ENCODE measurements at places on chromosomes 5 and 9.

- DNase-seq = no peak
These were observed 12.8 kb downstream of the BTNL9 start for GRCh38 chr5:181052672-181053487.

GRCh38 chr9:135926402-135927194 is 19.3 kb upstream of the CAMSAP1 start:
- peak; percentile 33 for DNase-seq

DNA sequence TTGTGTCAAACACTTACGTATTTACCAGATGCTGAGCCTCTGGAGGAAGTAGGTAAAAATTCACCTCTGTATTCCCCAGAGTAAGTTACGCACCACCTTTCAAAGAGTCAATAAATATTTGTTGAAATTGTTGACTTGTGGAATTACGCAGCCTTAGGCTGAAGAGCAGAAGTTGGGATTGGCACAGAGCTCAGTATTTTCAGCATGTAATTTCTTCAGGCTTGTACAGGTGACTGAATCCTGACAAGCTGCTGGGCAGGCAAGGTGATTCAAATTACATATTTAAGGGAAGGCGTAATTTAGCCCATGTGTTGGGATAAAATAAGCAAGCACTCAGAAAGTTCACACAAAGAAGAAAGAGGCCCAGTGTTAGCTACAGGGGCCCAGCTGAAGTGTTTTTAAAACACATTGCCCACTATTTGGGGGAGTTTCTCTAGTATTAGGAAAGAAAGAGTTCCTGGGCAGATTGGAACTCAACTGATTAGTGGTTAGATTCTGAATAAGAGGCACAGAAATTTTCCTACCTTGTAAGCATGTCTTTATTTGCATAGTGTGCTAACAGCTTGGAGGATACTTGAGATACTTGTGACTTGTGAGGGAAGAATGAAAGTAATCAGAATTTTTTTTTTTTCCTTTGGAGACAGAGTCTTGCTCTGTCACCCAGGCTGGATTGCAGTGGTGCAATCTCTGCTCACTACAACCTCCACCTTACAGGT is 165.3 kb upstream of the FBXL7 start:
- no peak for DNase-seq

DNA sequence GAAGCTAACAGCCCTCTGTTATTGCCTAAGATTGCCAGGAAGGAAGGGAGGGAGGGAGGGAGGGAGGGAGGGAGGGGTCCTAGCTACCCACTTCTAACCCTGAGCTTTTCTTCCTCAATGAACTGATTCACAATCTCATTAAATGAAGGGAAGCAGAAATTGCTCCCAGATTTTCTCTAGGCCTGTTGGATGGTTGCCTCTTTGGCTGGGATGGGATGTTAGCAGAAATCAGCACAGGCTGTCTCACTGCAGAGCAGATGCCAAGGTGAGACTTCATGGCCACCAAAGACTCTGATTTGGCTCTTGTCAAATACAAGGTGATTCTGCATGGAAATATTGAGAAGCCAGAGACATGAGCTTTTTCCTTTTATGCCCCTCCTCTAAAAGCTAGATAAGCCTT is 578.6 kb downstream of the ACTL7B start:
- no peak for DNase-seq

- DNase-seq = no peak
These were observed 5.8 kb upstream of the NKD2 start for GRCh38 chr5:1002836-1003235.

DNA sequence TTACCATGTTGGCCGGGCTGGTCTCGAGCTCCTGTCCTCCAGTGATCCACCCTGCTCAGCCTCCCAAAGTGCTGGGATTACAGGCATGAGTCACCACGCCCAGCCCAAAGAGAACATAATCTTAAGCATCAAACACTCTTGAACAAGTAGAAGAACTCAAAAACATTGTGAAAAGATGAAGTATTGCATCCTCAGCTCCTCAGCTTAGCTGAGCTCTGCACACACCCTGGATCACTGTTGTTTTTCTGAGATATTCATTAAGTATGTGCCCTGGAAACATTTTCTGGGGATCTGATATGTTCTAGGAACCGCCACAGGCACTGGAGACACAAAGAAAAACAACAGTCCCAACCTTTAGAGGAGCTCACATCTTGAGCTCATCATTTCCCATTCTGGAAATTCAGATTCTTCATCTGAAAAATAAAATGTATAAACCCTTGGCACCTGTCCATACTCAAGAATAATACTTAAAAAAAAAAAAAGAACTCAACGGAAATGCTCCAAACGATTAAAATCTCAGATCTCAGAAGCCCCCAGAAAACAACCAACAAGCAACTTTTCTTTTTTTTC is 62.2 kb upstream of the ZNF462 start:
- no peak for DNase-seq

DNA sequence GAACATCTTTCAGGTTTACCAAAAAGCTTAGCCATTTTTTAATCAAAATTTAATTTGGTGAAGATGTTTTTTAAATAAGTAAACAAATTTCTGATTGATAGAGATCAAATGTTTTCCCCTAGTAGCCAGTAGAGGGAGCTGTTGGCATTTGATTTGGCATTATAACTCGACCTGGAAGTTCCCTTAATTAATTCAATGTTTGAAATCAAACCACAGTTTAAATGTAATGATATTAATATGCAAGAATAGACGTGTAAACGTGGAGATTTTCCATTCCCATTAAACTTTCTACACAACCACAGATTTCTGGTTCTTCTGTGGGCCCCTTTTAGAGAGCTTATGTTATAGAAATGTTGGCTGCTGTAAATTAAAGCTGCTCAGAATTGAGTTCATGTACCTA is 148.1 kb upstream of the MPDZ start:
- DNase-seq = no peak

- DNase-seq = no peak
These were observed 16.3 kb downstream of the POLR1E start for GRCh38 chr9:37501957-37502596.

DNA sequence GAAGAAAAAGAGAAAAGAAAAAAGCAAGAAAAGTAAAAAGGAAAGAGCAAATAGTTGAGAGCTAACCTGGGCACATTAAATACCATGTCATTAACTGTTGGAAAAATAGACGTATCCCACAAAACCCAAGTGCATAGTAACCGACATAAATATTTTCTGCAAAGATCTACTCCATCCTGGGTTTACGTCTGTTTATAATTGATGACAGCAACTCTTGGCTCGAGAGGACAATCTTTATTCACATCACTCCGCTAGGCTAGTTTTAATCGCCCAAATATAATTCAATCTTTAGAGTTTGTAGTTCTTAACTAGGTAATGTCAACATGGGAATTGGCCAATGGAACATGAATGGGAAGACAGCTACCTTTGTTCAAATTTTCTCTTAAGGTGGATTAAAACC is 321.7 kb upstream of the TNC start:
- no peak for DNase-seq
